ENCODE measurements at places on chromosomes 1 and 21. TPM values are rescaled to one million over a fixed set of nuclear protein-coding genes. Genes with fewer than 3 reads are reported as not detected.

GRCh38 chr1:9890224-9890731 is 19.8 kb downstream of the CTNNBIP1 start:
- DNase-seq: peak; percentile 68

Gene CSDE1
- 607 TPM for total RNA-seq

Gene VSIG8
- not detected for total RNA-seq

DNA sequence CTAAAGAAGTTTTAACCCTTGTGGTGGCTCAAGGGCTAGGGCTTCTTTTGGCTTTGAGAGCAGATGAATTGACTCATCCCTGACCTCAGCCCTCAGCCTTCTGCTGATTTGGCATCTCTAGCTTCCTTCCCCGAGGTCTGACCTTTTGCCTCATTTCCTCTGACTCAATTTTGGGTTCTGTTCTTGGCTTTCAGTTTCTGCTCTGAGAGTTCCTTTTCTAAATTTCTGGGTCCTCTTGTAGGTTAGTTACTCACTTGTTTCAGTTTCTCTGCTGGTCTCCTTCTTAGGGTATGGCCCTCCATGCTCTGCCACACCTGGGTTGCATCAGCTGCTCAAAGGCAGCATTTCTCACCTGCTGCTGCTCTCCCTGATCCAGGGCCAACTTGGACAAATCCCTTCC is 19.4 kb downstream of the PDE4B start:
- no peak for DNase-seq

GRCh38 chr1:184197831-184198230 is 146.3 kb downstream of the TSEN15 start:
- no peak for DNase-seq

Gene ACAP3
- total RNA-seq: 69.2 TPM

DNA sequence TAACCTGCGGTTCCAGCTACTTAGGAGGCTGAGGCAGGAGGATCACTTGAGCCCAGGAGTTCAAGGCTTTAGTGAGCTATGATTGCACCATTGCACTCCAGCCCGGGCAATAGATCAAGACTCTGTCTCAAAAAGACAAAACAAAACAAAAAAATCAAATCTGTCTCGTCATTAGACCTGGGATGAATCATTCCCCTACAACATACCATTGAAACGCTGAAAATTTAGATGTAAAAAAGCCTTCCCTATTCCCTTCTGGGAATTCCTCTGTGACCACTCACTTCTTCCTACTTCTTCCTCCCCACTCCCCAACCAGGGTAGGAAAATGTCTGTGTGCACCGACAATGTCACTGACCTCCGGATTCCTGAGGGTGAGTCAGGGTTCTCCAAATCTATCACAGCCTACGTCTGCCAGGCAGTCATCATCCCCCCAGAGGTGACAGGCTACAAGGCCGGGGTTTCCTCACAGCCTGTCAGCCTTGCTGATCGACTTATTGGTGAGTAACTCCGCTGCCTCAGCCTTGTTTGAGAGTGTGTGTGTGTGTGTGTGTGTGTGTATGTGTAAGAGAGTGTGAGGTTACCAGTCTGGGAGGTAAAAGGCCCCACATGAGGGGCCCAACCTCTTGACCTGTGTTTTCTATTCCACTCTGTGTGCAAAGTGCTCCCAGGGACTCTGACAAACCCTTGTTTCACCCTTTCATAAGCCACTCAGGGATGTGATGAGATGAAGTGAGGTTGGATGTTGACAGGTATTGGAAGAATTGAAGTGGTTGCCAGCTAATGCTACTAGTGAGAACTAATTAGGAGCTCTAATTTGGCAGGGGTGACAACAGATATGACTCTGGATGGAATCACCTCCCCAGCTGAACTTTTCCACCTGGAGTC is 16.3 kb upstream of the SARS1 start:
- peak; percentile 73 for DNase-seq
